ENCODE measurements at places on chromosomes 1 and 21. TPM values are rescaled to one million over a fixed set of nuclear protein-coding genes. Genes with fewer than 3 reads are reported as not detected.

- H3K27me3 ChIP-seq = no peaks in the 10 kb centered on the region
- H3K27ac ChIP-seq = no peak overlapping the region
- DNase-seq = no peak
- peaks cover 9% of the 10 kb centered on the region for H3K4me1 ChIP-seq
Measured at GRCh38 chr1:28044399-28044798, 44.0 kb downstream of the EYA3 start.

GRCh38 chr1:8343464-8344001, 25.6 kb downstream of the SLC45A1 start:
- no peaks in the 10 kb centered on the region for H3K27me3 ChIP-seq
- peaks cover 35% of the 10 kb centered on the region for H3K4me1 ChIP-seq
- peak overlapping the region; percentile 16 for H3K4me3 ChIP-seq
- DNase-seq = peak; percentile 99

DNA sequence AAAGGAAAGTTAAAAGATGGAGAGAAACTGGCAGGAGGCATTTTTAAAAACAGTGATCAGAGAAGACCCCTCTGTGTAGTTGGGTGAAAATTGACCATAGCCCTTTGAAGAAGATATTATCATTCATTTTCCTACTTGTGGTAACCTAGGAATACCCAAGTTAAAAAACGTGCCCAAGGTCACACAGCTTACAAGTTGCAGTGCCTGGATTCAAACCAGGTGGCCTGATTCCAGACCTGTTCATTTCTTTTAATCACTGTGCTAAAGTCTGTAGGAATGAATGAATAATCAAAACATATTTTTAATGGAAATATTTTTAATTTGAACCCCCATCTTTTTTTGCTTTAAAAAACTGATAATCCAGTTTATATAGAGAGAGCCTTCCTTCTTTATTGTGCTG, 35.6 kb downstream of the MARK1 start:
- no peak for DNase-seq
- no peak overlapping the region for H3K27ac ChIP-seq
- no peaks in the 10 kb centered on the region for H3K36me3 ChIP-seq
- no peaks in the 10 kb centered on the region for H3K27me3 ChIP-seq

DNA sequence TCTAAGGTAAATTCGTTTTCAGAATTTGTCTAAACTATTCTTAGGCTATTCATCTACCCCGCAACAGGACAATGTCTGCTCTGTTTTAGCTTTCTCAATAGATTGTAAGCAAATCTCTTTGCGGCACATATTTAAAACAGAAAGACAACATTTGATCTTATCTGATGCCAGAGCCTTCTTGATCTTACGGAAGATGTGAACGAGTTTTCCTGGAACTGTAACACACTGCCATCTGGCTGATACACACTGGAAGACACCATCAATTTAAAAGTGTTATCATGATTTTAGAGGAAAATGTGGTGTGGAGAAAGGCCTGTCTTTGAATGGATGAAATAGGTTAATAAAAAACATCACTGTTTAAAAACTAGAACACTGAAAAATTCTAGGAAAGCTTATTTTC, 36.1 kb downstream of the COA6 start:
- no peaks in the 10 kb centered on the region for H3K4me1 ChIP-seq
- H3K36me3 ChIP-seq = no peaks in the 10 kb centered on the region
- no peak overlapping the region for H3K27ac ChIP-seq
- H3K4me3 ChIP-seq = no peak overlapping the region

GRCh38 chr1:172970186-172970585, 80.6 kb downstream of the TNFSF18 start:
- H3K4me3 ChIP-seq = no peak overlapping the region
- peaks cover 44% of the 10 kb centered on the region for H3K4me1 ChIP-seq
- no peak for DNase-seq
- no peaks in the 10 kb centered on the region for H3K27me3 ChIP-seq

DNA sequence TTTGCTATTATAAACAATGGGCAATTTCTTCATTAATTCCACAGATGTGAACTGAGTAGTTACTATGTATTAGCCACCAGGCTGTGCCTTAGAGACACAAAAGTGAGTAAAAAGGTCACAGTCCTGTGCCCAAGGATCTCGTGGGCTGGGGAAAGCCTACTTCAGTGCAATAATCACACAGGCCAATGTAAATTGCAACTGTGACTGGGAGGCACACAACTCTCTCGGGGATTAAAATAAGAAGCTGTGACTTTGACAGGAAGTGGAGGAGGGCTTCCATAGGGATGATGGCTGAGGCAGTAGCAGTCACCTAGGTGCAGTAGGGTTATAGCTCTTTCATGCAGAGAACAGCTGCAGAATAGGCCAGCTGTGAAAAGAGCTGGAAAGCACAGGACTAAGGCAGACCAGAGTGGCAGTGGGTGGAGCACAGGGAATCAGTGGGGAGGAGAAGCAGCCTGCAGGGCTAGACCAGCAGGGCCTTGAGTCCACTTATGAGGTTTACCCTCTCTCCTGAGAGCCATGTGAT, 121.9 kb downstream of the MAB21L3 start:
- H3K4me3 ChIP-seq = no peak overlapping the region
- no peak for DNase-seq
- H3K4me1 ChIP-seq = no peaks in the 10 kb centered on the region
- H3K27ac ChIP-seq = no peak overlapping the region

- no peaks in the 10 kb centered on the region for H3K36me3 ChIP-seq
- peaks cover 6% of the 10 kb centered on the region for H3K4me1 ChIP-seq
- peaks cover 31% of the 10 kb centered on the region for H3K27me3 ChIP-seq
- H3K27ac ChIP-seq = no peak overlapping the region
- no peak for DNase-seq
Measured at GRCh38 chr1:160087118-160087662, 5.9 kb downstream of the KCNJ9 start.

DNA sequence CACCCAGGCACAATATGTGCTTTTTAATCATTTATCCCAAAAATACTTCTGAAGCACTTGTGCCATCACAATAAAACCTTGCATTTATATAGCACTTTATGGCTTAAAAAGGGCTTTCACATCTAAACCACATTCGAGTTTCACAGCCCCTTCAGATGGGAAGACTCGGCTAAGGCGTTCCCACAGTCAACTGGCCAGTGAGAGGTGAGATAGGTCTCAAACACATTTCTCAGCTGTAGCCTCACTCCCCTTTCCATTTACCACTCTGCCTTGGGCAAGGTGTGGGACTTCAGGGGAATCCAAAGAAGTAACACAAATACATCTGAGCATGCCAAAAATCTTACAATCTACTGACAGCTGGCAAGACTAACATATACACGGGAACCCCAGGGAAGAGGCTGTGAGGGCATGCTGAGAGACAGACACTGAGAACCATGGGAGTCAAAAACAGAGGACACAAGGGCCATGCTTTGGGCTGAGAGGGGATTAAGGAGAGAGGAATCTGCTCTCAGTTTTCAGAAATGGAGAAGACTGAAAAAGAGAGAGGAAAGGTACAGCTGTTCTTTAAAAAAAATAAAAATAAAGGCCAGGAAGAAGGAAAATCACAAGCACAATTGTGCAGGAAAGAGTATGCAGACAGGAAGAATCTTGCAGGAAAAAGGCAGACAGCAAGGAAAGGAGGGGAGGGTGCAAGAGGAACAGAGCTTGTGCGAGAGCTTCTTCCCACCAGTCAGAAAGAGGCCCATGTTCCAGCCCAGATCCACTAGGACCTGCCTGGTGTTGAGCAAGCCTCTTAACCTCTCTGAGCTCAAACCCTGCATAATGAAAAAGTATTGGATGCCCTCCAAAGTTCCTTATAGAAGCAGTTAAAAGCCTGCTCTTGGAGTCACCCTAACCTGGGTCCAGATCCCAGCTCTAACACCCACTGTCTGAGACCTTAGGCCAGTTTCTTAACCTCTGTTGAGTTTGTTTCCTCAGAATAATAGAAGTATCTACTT, 73.5 kb downstream of the JAK1 start:
- peaks cover 5% of the 10 kb centered on the region for H3K4me1 ChIP-seq
- H3K27ac ChIP-seq = no peak overlapping the region
- H3K27me3 ChIP-seq = no peaks in the 10 kb centered on the region
- H3K4me3 ChIP-seq = no peak overlapping the region
- DNase-seq = no peak

MORN1 gene
- 5.0 TPM for total RNA-seq

FYB2 gene
- not detected for total RNA-seq

SPRR2F gene
- total RNA-seq = not detected

RPTN gene
- not detected for total RNA-seq

IL12RB2 gene
- total RNA-seq = not detected

RYR2 gene
- not detected for total RNA-seq

FMO2 gene
- not detected for total RNA-seq

BMP8A gene
- not detected for total RNA-seq

MYOM3 gene
- total RNA-seq = 0.03 TPM
